ENCODE measurements at places on chromosomes 3 and 15.
A peak's percentile ranks its signal among the peaks of the same experiment; 100 is the strongest.

DNA sequence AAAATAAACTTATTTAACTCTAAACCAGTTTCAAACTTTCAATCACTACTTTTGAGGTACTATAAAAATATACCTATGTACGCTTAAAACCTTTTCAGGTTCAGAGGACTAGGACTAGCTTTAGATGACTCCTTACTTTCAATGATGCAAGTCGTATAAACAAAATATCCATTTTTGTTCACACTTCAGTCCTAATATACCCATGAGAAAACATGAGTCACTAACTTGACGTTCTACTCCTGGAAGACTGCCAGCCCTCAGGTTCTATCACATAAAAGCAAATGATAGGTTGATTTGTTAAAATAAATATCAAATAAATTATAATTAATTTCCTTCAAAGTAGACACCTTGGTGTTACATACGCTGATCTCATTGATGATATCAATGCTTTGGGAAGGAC, 10.6 kb upstream of the P3H2 start:
- peak; percentile 12 for DNase-seq

DNA sequence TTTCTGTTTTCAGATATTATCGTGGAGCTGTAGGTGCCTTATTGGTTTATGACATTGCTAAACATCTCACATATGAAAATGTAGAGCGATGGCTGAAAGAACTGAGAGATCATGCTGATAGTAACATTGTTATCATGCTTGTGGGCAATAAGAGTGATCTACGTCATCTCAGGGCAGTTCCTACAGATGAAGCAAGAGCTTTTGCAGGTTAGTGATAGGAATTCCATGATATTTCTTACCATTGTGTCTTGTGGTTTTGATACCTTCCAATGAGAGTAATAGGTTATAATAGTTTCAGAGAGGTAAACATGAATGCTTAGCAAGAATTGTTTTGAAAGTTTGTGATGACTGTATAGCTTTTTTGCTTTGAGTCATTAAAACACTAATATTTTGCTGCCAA, 8.5 kb downstream of the RAB11A start:
- no peak for DNase-seq

GRCh38 chr3:152797751-152798432, 37.0 kb upstream of the P2RY1 start:
- DNase-seq = no peak

DNA sequence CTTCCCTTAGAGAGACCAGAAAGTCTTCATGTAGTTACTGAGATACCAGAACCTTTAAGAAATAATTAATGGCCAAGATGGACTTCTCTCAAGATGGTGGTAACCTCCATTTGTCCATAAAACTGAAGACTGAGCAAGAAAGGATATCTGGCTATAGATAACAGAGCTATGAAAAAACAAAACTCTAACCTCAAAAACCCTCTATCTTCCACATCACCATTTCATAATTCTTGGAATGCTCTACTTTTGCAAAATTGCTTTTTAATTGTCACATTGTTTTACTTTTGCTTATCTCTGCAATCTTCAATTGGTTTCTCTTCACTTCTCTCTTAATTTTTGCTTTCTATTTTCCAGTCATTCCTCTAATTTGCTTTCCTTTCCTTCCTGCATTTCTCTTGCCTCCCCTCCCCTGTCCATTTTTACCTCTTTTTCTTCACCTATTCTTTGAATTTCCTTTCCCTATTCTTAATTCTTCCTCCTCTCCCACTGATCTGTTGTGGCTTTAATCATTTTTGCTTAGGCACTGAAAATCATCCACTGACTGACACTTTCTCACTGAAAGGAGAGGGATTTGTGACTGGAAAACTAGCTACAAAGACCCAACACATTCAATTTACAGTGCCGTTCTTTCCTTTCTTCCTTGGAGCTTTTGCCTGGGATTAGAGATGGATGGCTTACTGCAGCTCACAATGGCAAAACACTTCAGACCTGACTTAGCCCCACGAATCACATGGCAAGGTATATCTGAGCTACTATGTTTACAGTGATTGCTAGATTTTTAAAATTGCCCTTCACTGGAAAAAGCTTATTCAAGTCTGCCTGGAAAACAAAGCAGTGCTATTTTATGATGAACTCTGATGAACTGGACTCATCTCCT, 242.8 kb downstream of the CHST2 start:
- DNase-seq = peak; percentile 43

GRCh38 chr15:60137711-60138396, 133.7 kb downstream of the FOXB1 start:
- DNase-seq = no peak

DNA sequence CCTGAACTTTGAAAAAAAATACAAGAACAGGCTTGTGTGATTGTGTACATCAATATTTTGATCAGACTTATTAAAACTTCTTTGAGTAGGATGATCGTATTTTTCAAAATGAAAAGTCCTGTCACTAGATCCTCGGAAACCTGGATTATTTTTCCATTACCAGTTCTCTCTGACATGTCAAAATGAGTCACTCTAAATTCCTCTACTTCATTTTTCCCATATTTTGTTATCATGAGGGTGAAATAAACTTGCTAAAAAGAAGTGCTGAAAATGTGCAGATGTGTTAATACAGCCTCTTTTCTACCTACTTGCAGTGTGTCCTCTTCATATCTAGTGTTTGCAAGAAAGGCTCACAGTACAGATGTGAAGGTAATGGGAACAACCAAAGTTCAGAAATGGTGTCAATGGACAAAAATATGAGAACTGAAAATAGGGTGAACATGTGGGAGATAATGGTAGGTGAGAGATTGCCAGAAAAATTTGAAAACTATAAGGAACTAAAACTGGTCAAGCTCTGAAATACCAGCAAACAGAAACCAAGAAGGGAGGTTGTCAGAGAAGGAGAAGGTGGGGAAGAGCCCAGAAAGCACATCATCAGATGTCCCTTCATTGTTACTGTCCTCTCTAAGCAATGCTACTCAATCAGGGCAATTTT, 108.2 kb downstream of the EOMES start:
- no peak for DNase-seq

DNA sequence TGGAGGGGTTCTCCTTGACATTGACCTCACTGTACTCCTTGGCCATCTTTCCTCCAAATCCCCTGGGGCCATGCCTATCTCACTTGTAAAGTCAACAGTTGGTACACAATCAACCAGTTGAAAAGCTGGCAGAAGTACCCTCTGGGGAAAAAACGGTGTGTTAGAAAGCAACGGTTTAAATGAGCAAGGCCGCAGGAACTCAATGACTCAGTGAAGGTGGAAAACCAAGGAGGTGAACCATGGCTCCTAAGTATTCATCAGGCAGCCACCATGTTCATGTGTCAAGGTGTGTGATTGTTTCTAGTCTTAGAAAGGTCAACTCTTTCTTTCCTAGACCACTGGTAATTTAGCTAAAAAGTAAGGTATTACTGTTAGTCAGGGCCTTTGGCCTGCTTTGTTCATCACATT, 130.9 kb upstream of the SATB1 start:
- DNase-seq = no peak

DNA sequence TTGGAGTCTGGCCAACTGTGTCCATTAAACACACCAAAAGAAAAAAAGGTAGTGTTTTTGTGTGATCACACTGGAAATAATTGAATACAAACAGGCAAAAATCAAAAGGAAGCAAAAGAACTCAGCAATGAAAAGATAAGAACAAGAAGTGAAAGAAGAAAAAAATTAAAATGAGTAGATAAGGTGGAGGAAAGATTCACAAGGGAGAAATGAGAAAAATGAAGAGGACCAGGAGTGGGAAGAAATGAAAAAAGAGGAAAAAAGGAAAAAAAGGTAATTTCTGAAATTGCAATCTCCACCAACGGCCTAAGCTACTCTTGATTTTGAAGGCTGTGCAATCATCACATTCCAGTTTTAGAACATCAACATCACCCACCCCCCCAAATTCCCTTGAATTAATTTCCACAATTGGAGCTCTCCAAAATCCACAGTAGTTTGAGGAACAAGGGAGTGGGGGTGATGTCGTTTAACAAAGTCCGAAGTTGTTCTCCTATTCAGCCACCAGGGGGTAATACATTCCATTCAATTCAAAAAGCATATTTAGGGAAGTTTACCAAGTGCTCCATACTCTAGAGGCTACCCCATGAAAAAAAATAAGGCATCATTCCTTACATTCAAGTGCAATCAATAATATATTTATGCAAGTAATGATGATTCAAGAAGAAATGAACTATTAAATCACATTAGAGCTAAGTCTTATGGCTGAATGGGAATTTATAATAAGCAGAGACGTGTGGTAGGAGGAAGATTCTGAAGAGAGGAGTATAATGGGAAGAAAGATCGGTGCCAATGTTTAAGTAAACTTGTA, 37.4 kb downstream of the ZNF860 start:
- DNase-seq = peak; percentile 67

- no peak for DNase-seq
These were observed 919.7 kb upstream of the CADM2 start for GRCh38 chr3:84039099-84039498.

GRCh38 chr15:74193299-74193718, 9.3 kb downstream of the STRA6 start:
- DNase-seq = no peak

- peak; percentile 37 for DNase-seq
These were observed 100.6 kb downstream of the DCLK3 start for GRCh38 chr3:36663666-36664291.

DNA sequence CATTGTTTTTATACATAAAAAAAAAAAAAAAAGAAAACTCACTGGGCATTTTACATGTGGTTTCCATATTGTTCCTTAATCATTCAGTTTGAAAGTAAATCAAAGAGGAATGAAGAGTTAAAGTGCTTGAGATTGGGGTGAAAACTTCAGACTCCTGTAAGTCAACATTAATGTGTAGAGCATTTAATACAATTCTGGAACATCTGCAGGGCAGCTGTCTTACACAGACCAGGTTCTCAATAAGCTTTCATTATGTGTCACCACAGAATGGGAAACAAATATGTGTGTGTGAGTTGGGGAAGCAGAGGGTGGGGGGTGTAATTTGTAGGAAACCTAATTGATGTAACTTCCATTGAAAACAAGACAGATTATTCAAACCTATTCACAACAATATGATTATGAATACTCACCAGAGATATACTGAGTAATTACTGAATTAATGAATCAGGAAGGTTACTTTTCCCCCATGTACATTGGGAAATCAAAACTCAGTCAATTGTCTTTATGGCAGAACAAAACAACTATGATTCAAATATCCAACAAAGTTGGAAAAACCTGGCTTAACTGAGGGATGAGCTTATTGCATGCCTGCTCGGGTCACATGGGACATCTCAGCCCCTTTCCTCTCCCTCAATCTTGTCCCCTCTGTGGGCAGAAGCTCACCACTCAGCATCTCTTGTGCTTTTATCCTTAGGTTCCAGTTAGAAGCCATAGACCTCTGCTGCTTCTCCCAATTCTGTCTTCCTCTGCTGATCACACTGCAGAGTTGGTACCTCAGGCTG, 281.2 kb upstream of the THBS1 start:
- no peak for DNase-seq

DNA sequence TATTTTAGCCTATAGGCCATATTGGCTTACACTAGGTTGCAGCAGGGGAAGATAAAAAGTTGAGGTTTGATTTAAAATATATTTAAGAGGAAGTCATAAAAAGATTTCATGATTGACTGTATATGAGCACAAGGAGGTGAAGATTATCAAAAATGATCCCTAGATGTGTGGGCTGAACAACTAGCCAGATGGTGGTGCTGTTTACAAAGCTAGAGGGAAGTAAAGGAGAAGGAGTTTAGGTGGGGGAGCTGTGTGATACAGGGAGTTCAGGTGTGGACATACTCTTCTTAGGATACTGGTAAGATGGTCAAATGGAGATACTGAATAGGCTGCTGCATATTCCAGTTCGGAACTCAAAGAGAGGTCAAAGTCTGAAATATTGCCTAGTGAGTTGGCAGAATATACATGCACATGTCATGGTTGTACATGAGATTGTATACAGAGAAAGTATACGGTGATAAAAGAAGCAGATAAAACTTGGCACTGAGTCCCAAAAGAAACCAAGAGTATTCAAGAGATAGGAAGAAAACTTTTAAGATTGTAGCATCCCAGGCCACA, 727.8 kb downstream of the NLGN1 start:
- peak; percentile 30 for DNase-seq

GRCh38 chr15:67911727-67912126, 71.9 kb upstream of the RNU6-1 start:
- no peak for DNase-seq

GRCh38 chr3:38040401-38040800, 1.4 kb downstream of the DLEC1 start:
- no peak for DNase-seq

GRCh38 chr15:41544650-41545015, 576 bp upstream of the RPAP1 start:
- no peak for DNase-seq

- peak; percentile 6 for DNase-seq
These were observed 73.2 kb upstream of the CTXND1 start for GRCh38 chr15:80325206-80325605.

DNA sequence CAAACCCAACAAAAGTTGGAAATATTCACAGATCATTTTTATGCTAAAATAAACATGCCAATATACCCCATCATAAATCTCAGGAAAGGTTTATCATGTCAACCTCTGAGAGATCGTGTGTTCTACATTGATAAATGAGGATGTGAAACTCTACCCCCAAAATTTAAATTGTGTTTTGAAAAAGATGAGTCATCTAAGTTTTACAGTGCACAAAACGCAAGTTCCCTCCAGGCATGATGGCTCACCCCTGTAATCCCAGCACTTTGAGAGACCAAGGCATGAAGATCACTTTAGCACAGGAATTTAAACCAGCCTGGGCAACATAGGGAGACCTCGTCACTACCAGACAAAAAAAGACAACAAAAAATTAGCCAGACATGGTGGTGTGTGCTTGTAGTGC, 1487.0 kb upstream of the GBE1 start:
- DNase-seq = no peak

GRCh38 chr15:77225646-77226045, 154.7 kb upstream of the TSPAN3 start:
- DNase-seq = no peak

DNA sequence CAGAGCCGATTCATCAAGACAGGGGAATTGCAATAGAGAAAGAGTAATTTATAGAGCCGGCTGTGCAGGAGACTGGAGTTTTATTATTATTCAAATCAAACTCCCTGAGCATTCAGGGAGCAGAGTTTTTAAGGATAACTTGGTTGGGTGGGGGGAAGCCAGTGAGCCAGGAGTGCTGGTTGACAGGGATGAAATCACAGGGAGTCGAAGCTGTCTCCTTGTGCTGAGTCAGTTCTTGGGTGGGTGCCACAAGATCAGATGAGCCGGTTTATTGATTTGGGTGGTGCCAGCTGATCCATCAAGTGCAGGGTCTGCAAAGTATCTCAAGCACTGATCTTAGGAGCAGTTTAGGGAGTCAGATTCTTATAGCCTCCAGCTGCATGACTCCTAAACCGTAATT, 95.4 kb upstream of the CCDC80 start:
- DNase-seq = no peak

GRCh38 chr15:99142562-99142961, 37.7 kb downstream of the SYNM start:
- no peak for DNase-seq

DNA sequence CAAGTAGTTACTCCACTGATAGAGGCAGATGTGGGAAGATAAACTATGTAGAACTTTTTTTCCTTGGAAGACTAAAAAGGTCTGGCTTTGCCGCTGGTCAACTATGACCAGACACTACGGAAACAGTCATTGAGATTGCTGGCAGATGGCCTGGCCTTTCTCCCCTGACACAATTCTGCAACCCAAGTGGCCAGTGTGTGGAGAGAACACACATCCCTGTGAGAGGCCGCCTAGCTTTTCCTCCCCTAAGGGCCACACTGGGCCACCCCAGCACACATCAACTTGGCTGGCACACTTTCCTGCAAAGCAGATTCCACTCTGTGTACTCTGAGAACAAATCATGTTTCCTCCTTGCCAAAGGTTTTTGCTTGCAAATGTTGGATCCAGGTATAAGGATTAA, 10.4 kb upstream of the TJP1 start:
- no peak for DNase-seq

GRCh38 chr15:59321000-59321689, 51.5 kb downstream of the MYO1E start:
- DNase-seq = no peak

Data from OCI-M1 (cell line).